AG09309 (cell line): ENCODE measurements at places on chromosomes 12 and 14.

DNA sequence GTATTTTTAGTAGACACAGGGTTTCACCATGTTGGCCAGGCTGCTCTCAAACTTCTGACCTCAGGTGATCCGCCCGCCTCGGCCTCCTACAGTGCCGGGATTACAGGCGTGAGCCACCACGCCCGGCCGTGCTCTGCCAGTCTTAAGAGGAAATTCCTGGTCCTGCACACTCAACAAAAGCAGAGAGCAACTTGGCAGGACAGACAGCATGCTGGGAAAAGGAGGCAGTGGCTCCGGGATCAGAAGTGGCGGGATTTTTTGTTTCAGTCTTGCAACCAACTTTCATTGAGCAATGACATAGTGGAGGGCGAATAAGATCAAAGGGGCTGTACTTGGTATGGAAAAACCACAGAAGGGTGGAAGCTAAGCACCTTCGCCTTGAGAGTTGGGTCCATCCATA, 2.1 kb downstream of the CKAP4 start:
- DNase-seq, result no peak

GRCh38 chr12:117036046-117036445, 63.2 kb downstream of the TESC start:
- no peak for DNase-seq

GRCh38 chr12:108896336-108896735, 16.4 kb downstream of the DAO start:
- no peak for DNase-seq

DNA sequence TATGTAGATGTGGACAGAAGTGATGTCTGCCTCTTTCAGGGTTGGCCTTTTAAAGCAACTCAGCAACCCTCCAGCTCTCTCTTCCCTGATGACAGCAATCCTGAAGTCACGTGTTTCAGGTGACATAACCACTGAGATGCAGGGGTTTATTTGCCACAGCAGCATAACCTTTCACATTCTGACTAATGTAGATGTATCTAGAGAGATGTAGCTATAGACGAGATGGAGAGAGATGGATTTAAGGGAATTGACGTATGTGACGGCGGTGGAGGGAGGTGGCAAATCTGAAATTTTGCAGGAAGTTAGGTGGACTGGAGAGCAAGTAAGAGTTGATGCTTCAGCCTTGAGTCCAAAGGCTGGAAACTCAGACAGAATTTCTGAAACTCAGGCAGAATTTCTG, 126.0 kb downstream of the ZFP36L1 start:
- no peak for DNase-seq

DNA sequence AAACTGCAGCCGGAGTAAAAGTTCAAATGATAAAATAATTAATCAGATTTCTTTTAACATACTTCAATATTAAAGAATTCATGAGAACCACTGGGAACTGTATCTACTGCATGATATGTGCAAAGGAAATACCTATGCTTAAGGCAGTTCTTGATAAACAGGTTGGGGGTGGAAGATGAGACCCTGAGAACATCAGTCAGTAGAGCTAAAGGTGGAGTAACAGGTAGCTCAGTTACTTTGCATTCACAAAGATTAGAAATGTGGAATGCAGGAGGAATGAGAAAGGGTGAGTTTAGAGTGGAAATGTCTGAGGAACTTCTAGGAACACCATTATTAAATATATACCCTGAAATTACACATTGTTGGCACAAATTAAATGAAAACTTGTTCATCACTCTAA, 78.6 kb downstream of the COX16 start:
- no peak for DNase-seq

- DNase-seq, result no peak
Measured at GRCh38 chr14:32331206-32331605, 2.1 kb downstream of the AKAP6 start.

- DNase-seq, result no peak
Measured at GRCh38 chr14:78673845-78674244, 503.7 kb downstream of the NRXN3 start.

- DNase-seq, result no peak
Measured at GRCh38 chr12:57164966-57165625, 17.7 kb upstream of the LRP1-AS start.
